ENCODE measurements at places on chromosomes 16 and 17.

DNA sequence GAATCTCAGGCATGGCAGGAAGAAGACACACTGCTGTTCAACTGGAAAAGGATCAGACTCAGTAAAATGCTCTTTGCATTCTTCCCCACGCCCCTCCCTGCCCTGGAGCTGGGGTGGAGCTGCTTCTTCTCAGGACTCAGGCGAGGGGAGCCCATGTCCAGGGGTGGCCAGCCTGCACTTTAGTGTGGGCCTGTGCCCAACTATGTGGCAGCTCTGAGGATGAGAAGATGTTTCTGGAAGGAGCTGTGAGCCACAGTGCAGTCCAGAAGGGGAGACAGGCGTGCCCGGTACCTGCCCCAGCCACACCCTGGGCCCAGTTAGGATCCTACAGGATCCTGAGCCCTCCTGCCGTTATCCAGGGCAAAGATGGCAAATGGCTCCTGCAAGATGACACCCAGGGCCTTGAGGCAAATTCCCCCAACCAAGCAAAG is 120.3 kb downstream of the ANKRD11 start:
- DNase-seq = no peak

DNA sequence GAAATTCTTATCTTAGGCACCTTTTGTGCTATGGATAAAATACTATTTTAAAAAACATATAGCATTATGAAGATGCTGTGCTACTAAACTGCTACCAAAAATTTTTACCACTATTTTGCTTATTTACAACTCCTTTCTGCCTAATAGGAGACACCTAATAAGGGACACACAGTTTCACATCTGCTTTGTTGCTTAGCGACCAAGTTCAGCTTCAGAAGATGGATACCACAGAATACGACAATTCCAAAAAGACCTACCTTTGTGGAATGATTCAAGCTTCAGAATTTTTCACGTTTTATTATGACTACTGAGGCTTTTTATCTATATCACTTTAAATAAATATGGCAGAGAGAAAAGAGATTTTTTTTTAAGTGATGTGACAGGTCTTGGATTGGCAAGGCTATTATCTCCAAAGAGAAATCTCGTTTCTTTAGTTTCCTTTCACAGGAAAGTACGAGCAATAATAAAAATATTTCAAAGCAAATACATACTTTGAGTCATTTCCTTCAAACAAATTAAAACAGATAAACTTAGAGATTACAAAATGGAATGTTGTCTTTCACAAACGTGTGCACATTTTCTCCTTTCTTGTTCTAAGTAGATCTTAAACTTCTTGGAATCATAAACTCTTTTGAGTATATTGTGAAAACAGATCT is 35.4 kb downstream of the SPAG9 start:
- no peak for DNase-seq

DNA sequence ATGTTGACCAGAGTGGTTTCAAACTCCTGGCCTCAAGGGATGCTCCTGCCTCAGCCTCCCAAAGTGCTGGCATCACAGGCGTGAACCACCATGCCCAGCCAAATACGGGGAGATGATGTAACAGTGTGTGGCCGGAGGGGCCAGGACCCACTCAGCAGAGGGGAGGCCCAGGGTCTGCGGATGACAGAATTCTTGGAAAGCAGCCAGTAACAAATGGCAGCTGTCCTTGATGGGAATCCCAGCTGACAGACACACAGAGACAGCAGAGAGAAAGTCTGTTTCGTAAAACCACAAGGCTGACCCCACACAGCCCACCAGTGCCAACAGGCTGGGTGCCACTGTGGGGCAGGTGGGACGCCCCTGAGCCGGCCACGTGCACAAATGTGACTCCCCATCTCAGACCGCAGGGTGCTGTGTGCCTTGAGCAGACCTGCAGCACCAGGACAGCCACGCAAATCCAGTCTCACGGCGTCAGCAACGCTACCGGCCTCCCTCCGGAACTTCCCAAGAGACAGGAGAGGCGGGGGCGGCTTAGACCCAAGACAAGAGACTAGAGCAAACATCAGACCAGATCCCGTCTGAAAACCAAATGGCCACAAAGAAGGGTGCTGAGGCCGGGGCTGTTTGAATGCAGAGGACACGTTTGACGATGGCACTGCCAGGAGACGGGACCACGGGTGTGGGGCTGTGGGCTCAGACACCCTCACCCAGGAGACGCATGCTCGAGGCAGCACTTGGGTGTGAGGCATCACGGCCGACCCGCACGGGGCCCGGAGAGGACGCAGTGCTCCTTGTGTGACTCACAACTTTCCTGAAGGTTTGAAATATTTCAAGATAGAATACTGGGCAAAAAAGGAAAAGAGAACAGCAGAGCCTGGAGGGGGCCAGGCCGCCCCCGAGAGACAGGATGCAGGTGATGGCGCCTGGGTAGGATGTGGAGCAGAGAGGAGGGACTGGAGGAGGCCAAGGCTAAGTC is 24.6 kb downstream of the CTU2 start:
- DNase-seq = no peak

DNA sequence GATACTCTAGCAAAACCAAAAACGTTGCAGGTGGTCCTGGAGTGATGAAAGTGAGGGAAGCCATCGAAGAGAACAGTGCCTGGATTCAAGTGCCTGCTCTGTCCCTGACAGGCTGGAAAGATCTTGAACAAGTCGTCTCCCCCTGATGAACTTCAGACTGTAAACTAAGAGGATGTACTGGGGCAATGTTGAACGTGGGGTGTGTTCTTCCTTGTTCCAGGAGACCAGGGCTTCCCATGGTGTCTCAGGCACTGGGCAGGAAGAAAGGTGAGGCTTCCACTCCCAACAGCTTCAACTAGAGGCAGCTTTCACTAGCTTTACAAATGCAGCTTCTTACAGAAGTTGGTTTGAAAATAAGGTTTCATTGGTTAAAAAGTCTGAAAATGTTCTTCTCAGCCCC is 21.4 kb upstream of the NF1 start:
- no peak for DNase-seq

DNA sequence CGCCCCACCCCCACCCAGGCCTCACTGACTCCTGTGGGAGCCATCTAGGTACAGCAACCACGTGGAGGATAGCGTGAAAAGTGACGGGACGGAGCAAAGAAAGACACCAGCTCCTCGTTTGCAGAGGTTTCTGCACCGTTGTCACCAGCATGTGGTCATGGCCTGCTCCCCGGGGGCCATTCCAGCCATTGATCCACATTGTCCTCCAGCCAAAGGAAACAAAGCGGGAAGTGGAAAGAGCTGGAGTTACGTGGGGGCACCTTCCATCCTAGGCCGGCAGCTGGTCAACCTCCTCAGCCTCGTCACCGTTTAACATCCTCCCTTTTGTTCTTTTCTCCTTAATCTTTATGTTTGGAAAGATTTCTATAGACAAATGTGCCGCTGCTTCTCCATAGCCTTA is 153.7 kb downstream of the RPTOR start:
- DNase-seq = peak; percentile 22

GRCh38 chr16:83797013-83797412 is 10.8 kb upstream of the HSBP1 start:
- DNase-seq = no peak

Measured in activated CD8-positive, alpha-beta memory T cell treated with anti-CD3 and anti-CD28 coated beads, Interleukin-2, amount 50 U/mL, for 48 hours (primary cell).